Stimulated activated CD4-positive, alpha-beta T cell treated with anti-CD3 and anti-CD28 coated beads, Interleukin-1b, Interleukin-23, amount 100 ng/mL, for 1 hour (primary cell): ENCODE measurements at places on chromosomes 4 and X.
A peak's percentile ranks its signal among the peaks of the same experiment; 100 is the strongest.

GRCh38 chrX:70454441-70455365 lies 10.1 kb downstream of the DLG3 start:
- no peak for DNase-seq

GRCh38 chr4:116092961-116093360 lies 979.5 kb upstream of the NDST4 start:
- DNase-seq = no peak

- no peak for DNase-seq
Observed at GRCh38 chr4:101018836-101019235, 328.5 kb downstream of the PPP3CA start.

DNA sequence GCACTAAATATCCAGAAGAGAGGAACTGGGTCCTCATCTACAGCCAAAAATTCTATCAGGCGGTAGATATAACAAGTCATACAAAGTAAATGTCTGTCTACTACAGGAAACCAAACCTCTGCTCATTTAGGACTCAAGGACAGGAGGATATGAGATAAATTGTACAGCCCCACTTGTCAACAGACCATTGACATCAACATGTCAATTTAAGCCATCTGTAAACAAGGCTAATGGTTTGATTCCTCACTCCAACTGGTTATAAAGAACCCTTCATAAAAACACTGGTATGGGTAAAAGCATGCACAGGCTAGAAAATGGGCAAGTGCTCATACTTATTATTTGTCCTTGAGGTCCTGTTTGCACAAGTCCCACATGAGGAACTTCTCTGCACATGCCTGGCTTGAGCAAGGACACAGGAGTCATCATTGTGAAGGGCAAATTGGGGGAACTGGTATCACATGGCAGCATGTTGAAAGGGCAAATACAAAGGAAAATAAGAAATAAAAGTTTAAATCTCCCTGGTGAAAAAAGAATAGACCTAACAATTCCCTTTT lies 13.2 kb downstream of the RTL8B start:
- DNase-seq = no peak

GRCh38 chrX:106899276-106899675 lies 3.9 kb downstream of the RIPPLY1 start:
- no peak for DNase-seq

DNA sequence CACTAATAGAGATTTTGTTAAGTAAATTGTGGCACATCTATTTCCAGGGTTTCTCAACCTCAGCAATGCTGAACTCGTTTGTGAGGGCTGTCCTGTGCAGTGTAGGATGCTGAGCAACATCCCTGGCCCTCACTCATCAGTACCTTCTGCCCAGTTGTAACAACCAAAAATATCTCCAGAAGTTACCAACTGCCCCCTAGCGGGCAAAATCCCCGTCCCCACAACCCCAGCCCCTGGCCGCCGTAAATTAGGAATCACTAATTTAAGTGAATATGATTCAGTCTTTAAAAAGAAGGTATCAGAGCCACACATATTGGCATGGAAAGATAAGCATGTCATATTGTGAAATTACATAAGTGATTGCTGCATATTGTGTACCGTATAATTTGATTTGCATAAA lies 123.4 kb downstream of the ASB9 start:
- no peak for DNase-seq

DNA sequence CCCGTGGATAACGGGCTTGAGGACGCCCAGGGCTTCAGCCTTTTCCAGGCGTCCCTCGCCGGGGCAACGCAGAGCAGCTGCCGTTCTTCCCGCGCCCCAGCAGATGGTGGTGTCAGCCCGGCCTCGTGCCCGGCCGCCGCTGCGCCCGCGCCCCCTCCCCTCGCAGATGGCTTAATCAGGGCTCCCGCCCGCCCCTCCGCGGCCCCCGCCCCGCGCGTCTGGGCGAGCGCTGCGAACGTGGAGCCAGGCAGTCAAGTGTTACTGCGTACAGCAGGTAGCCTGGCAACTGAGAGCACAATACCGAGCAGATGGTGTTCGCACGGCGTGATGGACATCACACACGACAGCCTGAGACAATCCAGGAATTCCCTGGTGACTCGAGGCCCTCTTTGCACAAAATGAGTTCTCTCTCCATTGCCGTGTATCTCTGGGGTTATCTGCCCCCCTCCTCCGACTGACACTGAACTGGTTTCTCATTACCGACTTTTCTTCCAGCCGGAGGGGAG lies 69.3 kb downstream of the MGST2 start:
- peak; percentile 25 for DNase-seq

DNA sequence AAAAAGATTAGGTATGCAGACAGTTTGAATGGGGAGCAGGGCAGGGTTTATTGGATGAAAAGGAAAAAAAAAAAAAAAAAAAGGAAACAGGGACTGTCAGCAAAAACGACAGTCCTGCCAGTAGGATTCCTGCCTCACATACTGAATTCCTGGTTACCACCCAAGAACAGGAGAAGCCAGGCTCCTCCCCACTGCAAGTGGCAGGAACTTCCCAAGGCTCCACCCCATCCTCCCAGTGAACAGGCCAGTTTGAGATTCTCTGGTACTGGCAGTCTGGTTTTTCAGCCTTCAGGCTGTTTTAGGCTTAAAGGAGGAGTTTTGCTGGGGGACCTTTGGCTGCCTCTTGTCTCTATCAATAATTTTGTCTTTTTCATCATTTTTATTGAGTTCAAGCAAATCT lies 360.0 kb upstream of the CXorf51A start:
- no peak for DNase-seq

- DNase-seq = no peak
Observed at GRCh38 chr4:55253948-55254593, 92.0 kb upstream of the SRD5A3 start.

DNA sequence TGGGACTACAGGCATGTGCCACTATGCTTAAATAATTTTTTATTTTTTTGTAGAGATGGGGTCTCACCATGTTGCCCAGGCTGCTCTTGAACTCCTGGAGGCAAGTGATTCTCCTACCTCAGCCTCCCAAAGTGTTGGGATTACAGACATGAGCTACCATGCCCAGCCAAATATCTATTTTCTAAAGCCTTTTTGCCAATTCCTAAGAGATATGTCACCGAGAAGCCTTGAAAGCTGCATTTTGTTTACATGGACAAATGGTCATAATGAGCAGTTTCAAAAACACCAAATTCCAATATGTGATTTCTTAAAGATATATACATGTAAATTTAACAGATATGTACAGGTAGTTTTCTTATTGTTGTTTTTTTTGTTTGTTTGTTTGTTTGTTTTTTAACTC lies 33.0 kb upstream of the PGRMC2 start:
- no peak for DNase-seq

- no peak for DNase-seq
Observed at GRCh38 chr4:175882891-175883290, 70.8 kb upstream of the GPM6A start.

GRCh38 chr4:75997081-75997480 lies 6.3 kb upstream of the SDAD1 start:
- DNase-seq = no peak

DNA sequence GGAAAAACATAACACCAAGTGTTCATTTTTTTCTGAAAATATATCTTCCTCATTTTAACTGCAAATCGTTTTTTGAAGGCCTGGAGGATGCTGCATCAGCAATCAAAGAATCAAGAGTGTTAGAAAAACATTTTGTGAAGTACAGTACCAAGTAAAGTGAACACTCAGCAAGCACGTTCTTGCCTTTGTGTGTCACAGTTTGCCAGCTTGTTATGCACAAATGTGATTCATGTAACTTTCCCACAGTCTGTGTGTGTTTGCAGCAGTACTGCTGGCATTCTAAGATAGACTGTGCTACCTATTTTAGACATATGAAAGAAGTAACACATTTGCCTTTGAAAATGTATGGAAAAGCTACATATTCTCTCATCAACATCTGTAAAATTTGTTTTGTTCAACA lies 1617.7 kb downstream of the RPA4 start:
- no peak for DNase-seq

- no peak for DNase-seq
Observed at GRCh38 chr4:76441881-76442280, 6.9 kb downstream of the SHROOM3 start.

GRCh38 chrX:79412972-79413371 lies 45.8 kb upstream of the ITM2A start:
- no peak for DNase-seq

DNA sequence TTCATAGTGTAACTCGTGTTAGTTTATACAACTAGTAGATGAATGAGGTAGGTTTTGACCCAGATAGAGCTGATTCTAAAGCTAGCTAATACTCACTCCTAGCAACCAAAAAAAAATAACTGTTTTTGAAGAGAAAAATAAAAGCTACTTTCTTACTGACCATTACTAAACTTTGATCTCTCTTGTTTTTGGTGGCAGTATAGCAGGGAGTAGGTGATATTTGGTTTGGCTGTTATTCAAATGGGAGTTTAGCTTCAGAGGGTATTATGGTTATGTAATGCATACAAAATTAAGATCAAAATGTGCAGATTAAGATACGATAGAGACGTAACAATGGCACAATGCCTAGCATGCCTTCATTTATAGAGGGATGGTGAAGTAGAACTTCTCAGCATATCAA lies 1104.5 kb downstream of the PCDH19 start:
- no peak for DNase-seq

- no peak for DNase-seq
Observed at GRCh38 chr4:7850489-7850888, 89.2 kb downstream of the AFAP1 start.

DNA sequence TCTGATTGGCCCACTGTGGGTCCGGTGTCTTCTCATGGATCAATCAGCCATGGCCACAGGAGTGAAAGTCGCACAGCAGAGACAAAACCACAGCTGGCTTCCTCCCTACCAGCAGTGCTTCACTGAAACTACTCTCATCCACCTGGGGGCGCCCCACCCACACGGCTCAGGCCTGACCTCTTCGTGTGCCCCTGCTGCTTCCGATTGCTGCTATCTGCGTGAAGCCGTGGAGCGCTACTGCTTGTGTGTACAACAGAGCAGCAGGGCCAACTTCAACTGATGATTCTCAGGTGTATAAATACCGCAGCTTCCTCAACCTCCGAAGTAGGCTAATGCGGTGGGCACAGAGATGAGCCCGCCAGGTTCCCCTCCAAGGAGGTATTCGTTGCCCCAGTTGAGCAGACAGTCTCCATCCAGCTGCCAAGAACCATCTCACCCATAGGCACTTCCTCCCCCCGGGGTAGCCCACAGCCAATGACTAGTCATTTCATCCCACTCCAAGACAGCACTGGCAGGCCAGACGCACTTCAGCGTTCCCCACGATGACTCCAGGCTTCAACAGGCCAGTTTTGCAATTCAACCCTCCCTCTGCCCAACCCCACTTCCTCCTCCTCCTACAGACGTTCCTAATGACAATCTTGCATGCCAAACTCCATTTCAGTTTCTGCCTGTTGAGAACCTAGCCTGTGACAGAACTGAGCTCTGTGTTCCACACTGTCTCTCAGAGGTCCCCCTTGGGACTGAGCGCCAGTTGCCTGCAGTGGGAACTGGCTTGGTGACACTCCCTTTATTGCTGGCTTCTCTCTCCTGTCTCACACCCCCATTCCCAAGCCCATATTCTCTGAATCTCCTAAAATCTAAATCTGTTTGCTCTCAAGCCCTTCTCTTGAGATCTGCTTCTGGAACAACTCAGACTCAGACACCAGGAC lies 41.3 kb upstream of the ATP6AP2 start:
- peak; percentile 21 for DNase-seq

GRCh38 chr4:88064410-88064809 lies 57.0 kb downstream of the PKD2 start:
- no peak for DNase-seq

- no peak for DNase-seq
Observed at GRCh38 chr4:47465004-47465403, 1.5 kb upstream of the COMMD8 start.

GRCh38 chrX:41110801-41111625 lies 25.8 kb downstream of the USP9X start:
- DNase-seq = no peak

GRCh38 chr4:1572964-1573720 lies 111.0 kb downstream of the FAM53A start:
- no peak for DNase-seq

- no peak for DNase-seq
Observed at GRCh38 chrX:53476371-53476770, 42.2 kb upstream of the HSD17B10 start.

DNA sequence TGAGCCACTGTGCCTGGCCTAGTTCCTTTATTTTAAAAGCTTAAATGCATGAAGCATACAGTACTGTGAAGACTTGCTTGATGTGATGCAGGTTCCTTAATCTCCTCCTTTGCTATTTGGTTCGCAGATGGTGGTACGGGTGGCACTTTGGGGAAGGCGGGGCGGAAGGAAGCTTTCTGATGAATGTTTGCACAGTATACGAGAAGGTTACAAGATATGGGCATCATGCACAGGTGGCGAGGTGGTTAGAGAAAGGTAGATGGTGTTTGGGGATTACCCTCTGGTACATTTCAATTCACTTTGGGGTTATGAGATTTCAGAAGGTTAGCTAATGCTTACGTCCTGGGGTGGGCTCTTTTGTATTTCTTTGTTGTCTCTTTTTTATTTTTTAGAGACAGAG lies 17.2 kb downstream of the RHOH start:
- DNase-seq = no peak

DNA sequence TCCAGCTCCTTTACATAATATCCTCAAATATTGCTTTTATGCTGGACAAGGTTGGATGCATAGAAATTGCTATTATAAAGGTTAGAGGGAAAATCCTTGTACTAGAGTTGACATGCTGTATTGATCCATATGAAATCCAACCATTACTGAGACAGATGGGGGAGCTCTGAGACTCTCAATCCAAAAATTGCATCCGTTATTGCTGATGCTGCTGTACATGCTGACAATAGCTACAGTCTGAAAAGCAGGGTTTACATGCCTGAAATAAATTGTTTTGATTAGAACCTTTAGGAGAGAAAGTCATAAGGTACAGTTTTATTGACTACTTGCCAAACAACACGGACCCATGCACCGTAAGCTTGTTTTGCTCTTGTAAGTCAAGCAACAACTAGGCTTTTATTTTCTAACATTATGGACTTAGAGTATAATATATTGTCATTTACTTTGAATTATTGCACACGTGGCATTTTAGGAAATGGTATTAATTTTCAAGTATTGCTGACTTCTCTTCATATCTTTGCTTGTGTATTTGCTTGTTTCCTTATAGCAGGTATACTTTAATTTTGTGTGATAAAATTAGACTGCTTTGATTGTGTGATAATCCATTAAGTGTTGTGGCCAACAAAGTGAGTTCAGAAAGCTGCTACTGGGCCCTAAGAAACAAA lies 1365.2 kb downstream of the STIM2 start:
- DNase-seq = no peak

DNA sequence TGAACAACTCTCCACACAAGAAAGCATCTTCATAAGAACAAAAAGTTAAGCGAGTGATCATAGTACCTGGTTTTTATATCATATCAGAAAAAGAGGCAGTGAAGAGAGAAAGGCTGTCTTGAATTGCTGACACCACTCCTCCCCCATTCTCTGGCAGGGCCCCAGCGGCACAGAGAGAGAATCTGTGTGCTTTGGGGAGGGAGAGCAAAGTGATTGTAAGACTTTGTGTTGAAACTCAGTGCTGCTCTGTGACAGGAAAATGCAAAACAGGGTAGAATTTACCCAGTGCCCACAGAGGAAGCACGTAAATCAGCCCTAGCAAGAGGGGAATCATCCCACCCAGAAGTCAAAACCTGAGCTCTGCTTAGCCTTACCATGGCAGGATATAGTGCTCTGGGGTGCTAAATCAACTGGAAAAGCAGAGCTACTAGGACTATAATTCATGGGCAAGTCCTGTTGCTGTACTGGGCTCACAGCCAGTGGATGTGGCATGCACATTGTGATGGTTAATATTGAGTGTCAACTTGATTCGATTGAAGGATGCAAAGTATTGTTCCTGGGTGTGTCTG lies 174.6 kb downstream of the PRR32 start:
- DNase-seq = no peak
